ENCODE measurements at places on chromosomes 5 and 9.

GRCh38 chr5:159915904-159916840, at the start of gene ADRA1B:
TSS of gene ADRA1B (plus strand) at chr5:159916482. CDS start at chr5:159916906, 424 bp downstream.
- DNase-seq, result no peak

DNA sequence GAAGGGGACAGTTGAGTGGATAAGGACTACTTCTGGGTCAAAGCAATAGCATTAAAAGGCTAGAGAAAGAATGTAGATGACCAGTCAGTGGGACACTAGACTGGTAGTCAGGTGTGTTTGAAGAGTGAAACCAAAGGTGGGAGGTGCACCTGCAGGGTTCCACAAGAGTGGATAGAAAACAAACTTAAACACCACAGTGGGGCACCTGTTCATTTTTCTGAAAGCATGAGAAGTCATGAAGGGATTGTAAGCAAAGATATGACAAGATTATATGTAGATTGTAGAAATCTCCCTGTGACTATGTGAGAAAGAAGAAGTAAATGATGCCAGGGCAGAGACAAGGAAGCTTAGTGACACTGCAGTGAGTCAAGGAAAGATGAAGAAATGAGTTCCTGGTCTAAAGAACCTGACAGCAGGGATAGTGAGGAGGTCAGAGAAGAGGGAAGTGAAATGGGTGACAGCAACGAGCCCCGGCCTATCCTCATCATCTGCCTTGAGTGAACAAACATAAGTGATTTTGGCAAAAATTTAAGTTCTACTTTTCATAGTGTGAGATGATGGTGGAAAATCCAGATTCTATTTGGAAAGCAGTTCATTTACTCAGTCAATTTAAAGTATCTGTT, 296.9 kb downstream of the TLE4 start:
- DNase-seq, result no peak

DNA sequence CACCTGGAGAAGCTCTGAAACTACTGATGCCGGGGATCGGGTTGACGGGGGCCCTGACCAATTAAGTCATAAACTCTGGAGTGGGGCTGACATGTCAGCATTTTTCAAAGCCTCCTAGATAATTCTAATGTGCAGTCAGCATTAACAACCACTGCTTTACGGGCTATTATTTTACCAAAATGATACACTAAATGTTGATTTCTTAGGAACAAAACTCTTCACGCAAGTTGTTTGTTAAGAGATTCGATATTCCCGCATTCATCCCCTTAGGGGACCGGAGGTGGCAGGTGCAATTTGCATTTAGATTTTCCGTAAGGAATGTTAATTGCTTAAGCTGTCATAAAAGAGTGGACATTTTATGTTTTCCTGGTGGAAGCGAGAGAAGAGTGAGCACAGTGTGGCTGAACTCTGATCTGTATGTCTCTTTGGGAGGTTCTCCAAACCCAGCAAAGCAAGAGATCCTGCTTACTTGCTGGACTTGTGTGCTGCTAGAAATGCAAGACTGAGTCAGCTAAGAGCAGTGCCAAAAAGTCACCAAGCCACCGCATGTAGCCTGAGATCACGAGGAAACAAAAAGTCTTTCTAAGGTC, 77.6 kb downstream of the UGCG start:
- DNase-seq, result no peak

- peak; percentile 48 for DNase-seq
Measured at GRCh38 chr5:68898951-68899471, 194.8 kb upstream of the SLC30A5 start.

DNA sequence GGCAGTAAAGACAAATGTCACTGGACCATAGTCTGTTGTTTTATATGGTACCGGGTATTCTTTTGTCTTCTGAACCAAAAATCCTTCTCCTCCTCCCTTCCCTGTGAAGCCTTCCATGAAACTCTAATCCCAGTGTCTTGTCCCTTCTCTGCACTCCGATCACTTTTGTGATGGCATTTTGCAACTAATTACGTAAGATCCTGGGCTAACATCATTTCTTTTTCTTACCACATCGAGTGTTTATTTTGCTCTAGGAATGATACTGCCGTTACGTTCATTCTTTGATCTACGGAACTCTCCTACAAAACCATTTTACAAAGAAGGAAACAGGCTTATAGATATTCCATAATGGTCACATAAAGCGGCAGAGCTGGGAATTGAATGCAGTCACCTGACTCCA, 33.7 kb downstream of the SNX18 start:
- no peak for DNase-seq

DNA sequence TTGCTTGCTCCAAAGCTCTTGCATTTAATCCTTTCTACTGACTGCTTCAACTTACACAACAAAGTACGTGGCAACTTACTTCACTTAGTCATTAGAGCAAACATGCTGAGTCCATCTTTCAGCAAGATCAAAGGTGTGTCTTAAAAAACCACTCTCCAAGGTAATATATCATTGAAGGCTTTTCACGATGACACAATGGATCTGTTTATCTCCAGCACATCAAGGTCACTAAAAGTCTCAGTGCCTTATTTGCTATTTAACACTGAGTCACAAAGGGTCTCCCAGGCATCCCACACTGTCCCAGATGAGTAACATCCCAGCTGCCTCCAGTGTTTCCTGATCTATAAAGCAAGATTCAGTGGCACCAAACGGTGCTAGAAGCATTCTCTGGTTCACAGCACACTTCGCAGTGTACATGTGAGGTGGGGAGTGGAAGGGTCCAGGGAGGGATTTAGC, 3.7 kb upstream of the CLK4 start:
- DNase-seq, result no peak

DNA sequence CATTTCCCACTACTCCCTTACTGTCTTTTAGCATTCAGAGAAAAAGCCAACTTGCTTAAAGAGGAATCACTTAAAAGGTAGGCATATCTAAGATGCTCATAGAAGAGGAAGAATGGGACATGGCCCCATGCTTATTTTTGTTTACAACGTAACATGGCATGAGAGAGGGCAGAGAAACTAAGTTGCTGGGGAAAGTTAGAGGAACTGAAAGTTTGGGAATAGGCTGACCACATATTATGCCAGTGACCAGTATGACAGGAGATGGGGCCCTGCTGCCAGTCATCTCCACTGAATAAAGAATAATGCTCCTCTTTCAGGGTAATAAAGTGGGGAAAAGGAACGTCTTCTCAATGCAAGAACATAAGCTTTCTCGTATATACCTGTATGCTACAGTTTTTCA, 1.9 kb downstream of the PLPP6 start:
- DNase-seq, result no peak

GRCh38 chr5:76341651-76342334, 61.3 kb upstream of the IQGAP2 start:
- DNase-seq, result no peak

GRCh38 chr9:1429297-1429696, 379.1 kb downstream of the DMRT2 start:
- DNase-seq, result no peak

DNA sequence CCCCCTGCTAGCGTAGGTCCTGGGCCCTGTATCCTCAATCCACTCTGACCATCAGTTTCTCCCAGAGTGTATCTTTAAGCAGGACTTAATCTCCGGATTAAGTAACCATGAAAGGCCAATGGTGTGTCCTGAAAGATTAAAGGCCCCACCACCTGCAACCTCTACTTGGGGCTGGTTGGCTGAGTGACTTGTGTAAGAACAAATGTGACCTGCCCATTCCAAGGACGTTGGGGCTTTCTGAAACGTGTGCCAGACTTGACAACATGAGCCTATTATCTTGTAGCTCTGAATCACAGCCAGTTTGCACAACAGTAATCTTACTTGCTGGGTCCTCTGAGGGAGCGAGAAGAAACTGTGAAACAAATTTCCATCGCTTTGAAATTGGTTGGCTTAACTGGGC, 3.1 kb upstream of the PRELID2 start:
- no peak for DNase-seq

DNA sequence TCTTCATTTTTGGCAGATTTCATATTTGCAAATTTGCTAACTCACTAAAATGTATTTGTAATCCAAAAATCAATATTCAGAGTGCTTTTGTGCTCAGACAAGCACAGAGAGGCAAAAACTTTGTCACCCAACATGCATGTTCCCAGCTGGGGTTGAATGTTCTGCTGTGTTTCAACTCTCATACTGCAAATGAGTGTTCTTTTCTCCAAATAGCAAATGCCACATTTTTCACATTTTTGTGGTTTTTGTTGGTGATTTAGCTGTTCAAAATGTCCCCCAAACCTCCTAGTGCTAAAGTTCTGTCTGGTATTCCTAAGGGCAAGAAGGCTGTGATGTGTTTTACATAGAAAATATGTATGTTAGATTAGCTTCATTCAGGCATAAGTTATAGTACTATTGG, 87.3 kb upstream of the PCSK5 start:
- no peak for DNase-seq

GRCh38 chr5:2840372-2840915, 89.0 kb upstream of the IRX2 start:
- DNase-seq, result no peak
